ENCODE measurements at places on chromosomes 6 and 20. TPM values are rescaled to one million over a fixed set of nuclear protein-coding genes. Genes with fewer than 3 reads are reported as not detected.

GRCh38 chr20:9262653-9263194, 193.8 kb downstream of the PLCB4 start:
- H3K27me3 ChIP-seq, result no peaks in the 10 kb centered on the region
- no peak overlapping the region for H3K4me3 ChIP-seq
- H3K27ac ChIP-seq, result no peak overlapping the region
- H3K36me3 ChIP-seq, result no peaks in the 10 kb centered on the region

DNA sequence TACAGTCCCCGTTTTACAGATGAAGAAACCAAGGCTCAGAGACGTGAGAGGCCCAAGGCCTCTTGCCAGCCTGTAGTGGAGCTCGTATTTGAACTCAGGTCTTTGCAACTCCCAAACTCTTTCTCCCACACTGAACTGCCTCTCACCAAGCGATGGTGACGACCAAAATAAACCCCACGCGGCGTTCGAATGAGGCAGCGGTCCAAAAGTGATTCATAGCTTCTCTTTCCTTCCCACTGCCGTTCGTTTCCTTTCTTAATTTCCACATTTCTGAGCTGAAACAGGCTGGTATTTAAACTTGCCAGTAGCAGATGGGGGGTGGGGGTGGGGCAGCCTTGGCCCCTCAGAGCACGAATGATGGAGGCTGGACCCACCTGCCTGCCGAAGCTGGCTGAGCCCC, 252.9 kb upstream of the KCNG1 start:
- H3K36me3 ChIP-seq, result no peaks in the 10 kb centered on the region
- H3K27ac ChIP-seq, result no peak overlapping the region
- H3K4me3 ChIP-seq, result no peak overlapping the region

GRCh38 chr6:165159460-165159859, 149.9 kb downstream of the C6orf118 start:
- DNase-seq, result no peak
- no peak overlapping the region for H3K27ac ChIP-seq
- H3K27me3 ChIP-seq, result no peaks in the 10 kb centered on the region
- H3K36me3 ChIP-seq, result no peaks in the 10 kb centered on the region

- no peak overlapping the region for H3K4me3 ChIP-seq
- no peaks in the 10 kb centered on the region for H3K36me3 ChIP-seq
- no peak overlapping the region for H3K27ac ChIP-seq
Observed at GRCh38 chr6:32658268-32658897, 8.1 kb downstream of the HLA-DQB1 start.

DNA sequence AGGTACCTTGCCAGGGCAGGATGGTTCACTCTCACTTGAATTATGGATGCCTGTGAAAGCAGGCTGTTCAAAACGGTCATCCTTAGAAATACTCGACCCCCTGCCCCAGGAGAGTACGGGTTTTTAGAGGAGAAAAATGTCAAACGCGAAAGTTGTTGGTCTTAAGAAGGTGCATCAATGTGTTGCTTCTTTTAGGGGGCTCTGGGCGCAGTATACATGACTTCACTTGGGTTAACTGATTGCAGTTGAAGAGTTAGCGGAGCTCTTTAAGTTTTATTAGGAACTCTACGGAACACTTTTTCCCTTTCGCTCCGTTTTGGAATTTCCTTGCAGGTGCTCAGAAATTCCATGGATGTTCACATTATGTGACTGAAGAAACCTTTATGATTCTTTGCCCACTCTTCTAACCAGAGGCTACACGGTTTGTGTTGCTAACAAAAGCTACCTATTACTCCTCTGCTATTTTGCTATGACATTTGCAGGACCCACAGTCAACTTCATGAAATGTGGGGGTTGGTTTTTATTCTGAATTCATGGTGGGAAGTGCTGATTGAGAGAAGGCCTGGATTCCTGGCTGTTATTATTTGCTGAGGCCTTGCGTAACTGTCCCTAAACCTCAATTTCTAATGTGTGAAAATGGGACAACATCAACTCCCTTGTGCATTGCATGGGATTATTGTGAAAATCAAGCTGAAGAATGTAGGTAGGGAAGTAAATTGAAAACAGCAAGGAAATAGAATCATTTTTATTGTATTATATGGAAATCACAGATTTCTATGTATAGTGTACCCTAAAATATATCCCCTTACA, 845 bp downstream of the ENPP1 start:
- no peaks in the 10 kb centered on the region for H3K36me3 ChIP-seq
- peaks cover 25% of the 10 kb centered on the region for H3K27me3 ChIP-seq
- no peak overlapping the region for H3K27ac ChIP-seq
- DNase-seq, result no peak

CLDN20 gene
- total RNA-seq, result not detected

- H3K4me3 ChIP-seq, result no peak overlapping the region
- H3K27ac ChIP-seq, result no peak overlapping the region
- H3K27me3 ChIP-seq, result no peaks in the 10 kb centered on the region
- peak; percentile 64 for DNase-seq
Observed at GRCh38 chr6:3977875-3978711, 100.8 kb downstream of the FAM217A start.

DNA sequence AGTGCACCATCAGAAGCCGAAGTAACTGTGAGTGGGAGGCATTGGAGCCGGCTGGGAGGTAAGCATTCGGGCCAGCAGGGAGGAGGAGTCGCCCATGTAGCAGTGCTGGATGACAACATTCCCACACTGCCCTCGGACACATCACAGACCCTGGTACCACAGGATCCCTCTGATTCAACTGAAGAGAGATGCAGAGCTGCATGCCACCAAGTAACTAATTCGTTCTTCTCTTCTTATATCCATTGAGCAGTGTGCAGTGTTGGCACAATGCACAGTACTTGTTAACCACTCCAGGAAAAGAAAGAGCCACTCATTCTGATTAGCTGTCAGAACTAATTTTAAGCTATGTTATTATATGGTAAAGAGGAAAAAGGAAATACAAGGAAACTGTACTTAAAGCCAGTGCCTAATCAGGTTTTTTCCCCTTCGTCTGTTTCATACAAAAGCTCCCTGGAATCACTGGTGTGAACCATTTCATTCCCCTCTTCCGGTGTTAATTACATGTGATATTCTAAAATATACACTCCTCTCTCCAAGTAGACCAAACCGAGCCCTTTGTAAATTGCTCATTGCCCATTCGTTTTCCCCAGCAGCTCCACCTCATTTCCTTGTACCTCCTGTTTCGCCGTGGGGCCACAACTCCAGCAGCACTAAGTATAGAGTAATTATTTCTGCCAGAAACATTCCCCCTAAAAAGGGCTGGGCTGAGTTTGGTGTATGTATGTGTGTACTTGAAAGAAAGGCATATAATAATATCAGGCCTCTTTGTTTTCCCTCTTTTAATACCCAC, 32.4 kb upstream of the ADTRP start:
- no peak for DNase-seq
- no peaks in the 10 kb centered on the region for H3K36me3 ChIP-seq
- H3K4me3 ChIP-seq, result no peak overlapping the region
- no peaks in the 10 kb centered on the region for H3K27me3 ChIP-seq
- H3K4me1 ChIP-seq, result peaks cover 20% of the 10 kb centered on the region

- no peaks in the 10 kb centered on the region for H3K36me3 ChIP-seq
- H3K4me1 ChIP-seq, result peaks cover 16% of the 10 kb centered on the region
- H3K27ac ChIP-seq, result no peak overlapping the region
- H3K4me3 ChIP-seq, result no peak overlapping the region
- peaks cover 46% of the 10 kb centered on the region for H3K27me3 ChIP-seq
- DNase-seq, result no peak
Observed at GRCh38 chr6:16947375-16948015, 154.4 kb upstream of the STMND1 start.

DNA sequence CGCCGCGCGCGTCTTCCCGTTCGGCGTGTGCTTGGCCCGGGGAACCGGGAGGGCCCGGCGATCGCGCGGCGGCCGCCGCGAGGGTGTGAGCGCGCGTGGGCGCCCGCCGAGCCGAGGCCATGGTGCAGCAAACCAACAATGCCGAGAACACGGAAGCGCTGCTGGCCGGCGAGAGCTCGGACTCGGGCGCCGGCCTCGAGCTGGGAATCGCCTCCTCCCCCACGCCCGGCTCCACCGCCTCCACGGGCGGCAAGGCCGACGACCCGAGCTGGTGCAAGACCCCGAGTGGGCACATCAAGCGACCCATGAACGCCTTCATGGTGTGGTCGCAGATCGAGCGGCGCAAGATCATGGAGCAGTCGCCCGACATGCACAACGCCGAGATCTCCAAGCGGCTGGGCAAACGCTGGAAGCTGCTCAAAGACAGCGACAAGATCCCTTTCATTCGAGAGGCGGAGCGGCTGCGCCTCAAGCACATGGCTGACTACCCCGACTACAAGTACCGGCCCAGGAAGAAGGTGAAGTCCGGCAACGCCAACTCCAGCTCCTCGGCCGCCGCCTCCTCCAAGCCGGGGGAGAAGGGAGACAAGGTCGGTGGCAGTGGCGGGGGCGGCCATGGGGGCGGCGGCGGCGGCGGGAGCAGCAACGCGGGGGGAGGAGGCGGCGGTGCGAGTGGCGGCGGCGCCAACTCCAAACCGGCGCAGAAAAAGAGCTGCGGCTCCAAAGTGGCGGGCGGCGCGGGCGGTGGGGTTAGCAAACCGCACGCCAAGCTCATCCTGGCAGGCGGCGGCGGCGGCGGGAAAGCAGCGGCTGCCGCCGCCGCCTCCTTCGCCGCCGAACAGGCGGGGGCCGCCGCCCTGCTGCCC, 1.1 kb downstream of the SOX4 start:
- peak overlapping the region; percentile 53 for H3K27ac ChIP-seq
- DNase-seq, result peak; percentile 42
- peaks cover 22% of the 10 kb centered on the region for H3K4me1 ChIP-seq
- H3K4me3 ChIP-seq, result no peak overlapping the region
- peaks cover 58% of the 10 kb centered on the region for H3K27me3 ChIP-seq
- H3K36me3 ChIP-seq, result no peaks in the 10 kb centered on the region

STK38 gene
- 23.6 TPM for total RNA-seq

Data from activated naive CD4-positive, alpha-beta T cell treated with anti-CD3 and anti-CD28 coated beads for 36 hours (primary cell).